ENCODE measurements at places on chromosomes 5 and 9.

- DNase-seq, result no peak
Observed at GRCh38 chr9:19947996-19948395, 159.2 kb upstream of the SLC24A2 start.

GRCh38 chr9:92740009-92740408, 24.6 kb downstream of the BICD2 start:
- no peak for DNase-seq

DNA sequence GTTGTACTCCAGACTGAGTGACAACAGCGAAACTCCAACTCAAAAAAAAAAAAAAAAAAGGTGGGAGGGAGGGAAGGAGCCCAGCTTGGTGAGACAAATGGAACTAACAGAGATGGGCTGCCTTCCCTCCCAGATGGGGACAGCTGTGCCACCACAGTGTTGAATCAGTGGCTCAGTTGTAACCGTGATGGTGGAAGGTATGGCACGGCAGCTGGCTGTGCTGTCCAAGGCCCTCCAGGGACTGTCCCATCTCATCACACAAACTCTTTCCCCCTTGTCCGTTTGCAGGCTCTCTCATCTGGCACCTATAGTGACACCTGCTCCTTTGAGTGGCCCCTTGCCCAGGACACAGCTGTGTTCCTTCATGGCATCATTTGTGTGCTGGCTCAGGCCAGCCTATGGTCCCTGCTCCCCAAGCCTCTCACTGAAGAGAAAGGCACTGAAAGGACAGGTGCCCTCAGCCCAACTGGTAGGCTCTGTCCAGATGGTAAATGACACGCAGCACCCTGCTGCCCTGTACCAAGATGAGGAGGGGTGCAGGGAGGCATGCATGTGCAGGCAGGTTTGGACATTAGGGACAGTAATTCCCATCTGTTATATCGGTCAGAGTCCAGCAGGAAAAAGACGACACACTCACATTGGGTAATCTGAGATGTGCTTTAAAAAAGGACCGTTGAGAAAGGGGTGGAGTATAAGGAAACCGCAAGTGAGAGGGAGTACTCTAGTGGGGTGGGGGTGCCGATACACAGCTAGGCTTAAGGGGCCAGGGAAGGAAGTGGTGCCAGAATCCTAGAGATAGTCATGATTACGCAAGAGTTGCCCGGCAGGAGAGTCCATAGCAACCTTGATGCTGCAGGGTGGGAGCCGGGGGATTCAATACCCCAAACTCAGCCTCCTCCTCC, 4.3 kb downstream of the SMIM33 start:
- DNase-seq, result no peak

DNA sequence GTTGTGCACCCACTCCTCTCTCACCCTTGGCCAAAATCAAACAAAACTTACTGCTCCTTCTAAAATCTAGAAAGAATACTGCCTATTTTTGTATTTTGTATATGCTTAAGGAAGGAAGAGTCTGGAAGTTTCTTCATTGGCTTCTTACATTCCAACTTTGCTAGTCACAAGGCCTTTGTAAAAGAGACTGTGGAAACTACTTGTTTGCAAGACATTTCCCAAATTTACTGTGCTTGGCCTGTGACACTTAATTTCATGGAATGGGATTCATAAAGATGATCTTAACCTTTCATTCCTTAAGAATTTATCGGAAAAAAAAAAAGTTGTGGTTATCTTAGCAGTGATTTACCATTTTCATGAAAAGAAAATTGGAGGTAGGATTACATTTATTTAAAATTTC, 208.9 kb downstream of the VPS13A start:
- DNase-seq, result no peak

GRCh38 chr5:137032929-137033328, 466.2 kb downstream of the SPOCK1 start:
- no peak for DNase-seq

- no peak for DNase-seq
Observed at GRCh38 chr9:108642871-108643270, 212.9 kb downstream of the ACTL7B start.

Data from stimulated activated CD4-positive, alpha-beta T cell treated with anti-CD3 and anti-CD28 coated beads, Interleukin-12 subunit alpha, Interleukin-12 subunit beta, amount 100 ng/mL, for 48 hours (primary cell).